ENCODE measurements at places on chromosomes 3 and 15.

DNA sequence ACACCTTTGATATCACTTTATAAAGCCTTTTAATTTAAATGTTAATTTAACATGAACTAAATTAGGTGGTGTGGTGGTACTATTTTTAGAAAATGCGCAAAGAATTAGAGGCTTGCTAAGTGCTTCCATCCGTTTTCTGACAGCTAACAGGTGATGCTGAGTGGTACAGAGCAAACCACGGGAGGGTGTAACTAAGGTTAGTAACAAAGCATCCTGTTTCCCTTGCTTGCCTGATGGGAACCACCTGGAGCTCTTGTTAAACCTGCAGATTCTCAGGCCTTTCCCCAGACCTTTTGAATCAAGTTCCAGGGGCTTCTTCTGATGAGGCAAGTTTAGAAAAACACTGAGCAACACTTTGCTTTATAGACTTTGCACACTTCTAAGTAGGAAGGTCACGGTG, 101.0 kb downstream of the ATG7 start:
- DNase-seq = no peak

- DNase-seq = no peak
Observed at GRCh38 chr3:19632099-19633074, 301.6 kb downstream of the EFHB start.

DNA sequence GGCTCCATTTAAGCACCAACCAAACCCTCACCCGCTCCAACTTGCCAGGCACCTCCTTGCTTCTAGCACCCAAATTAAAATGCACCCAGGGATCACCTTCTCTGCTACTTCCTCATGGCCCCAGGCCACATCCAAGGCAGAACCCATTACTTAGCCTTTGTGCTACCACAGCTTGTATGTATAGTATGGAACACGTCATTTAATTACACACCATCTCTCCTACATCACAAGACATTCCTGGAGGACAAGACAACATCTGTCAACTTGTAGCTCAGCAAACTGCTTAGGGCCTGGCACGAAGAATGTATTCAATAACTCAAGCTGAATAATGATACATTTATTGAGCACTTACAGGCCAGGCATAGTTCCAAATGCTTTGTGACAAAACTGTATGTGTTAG, 23.3 kb downstream of the ZDHHC3 start:
- no peak for DNase-seq

DNA sequence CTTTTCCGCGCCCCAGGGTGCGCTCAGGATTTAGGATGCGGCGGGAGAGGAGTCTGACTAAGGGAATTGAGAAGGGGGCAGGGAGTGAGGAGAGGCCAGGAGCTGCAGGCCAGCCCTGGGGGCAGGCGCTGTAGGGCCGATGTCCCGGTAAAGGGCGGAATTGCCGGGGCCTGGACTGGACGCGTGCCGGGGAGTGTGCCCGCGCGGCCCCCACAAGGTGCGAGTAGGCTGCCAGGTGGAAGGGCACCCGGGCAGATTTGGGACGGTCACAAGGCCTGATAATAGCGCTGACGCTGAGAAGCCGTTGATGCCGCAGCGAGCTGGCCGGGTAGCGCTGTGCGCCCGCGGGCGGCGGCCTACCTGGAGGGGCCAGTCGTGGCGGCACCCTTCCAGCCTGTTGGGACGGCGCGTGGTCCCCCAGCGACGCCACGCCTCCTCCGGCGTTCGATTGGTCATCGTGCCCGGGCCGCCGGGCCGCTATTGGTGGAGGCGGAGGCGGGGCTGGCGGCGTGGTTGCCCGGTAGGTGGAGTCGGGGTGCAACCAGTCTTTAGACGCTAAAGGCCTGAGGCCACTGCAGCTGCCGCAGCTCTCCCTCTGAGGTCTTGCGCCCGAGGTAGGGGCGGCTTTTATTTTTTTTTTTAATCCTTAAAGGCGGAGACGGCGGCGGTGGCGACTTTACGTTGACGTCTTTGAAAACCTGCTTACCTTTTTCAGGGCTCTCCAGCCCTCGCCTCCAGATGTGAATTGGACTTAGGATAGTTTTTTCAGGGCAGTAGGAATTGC, 903 bp downstream of the SLC25A38 start:
- DNase-seq = peak; percentile 94

DNA sequence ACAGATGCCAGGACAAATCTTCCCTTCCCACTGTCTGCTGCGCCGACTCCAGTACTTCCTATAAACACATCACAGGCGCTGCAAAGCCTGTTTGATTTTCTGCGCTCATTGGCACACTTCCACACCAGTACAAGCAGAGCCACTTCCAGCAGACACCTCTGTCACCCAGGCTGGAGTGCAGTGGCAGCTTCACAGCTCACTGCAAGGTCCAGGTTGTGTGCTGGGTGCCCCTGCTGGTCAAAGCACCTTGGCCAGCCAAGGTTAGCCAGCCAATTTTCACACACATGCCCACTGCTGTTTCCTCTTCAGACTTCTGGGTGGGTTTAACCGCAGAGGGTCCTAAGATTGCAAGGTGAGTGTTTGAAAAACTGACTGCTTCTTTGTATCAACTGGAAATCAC, 4.9 kb downstream of the CHDH start:
- no peak for DNase-seq

DNA sequence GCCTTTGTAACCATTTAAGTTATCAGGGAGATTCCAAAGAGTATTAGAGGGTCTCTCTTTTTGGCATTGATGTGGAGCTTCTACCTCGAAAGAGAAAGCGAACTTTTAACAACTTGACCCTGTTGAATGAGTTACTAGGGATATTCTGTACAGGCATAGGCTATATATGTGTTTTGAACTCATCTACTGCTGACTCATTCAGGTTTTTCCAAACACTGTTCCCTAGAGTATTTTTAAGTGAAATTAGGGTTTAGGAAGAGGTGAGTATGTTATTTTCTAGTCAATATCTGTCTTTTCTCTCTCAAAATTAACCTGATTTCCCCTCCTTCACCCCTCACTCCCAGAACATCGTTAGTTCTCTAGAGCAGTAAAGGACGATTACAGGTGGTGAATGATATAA, 228.1 kb upstream of the C2CD4B start:
- no peak for DNase-seq

DNA sequence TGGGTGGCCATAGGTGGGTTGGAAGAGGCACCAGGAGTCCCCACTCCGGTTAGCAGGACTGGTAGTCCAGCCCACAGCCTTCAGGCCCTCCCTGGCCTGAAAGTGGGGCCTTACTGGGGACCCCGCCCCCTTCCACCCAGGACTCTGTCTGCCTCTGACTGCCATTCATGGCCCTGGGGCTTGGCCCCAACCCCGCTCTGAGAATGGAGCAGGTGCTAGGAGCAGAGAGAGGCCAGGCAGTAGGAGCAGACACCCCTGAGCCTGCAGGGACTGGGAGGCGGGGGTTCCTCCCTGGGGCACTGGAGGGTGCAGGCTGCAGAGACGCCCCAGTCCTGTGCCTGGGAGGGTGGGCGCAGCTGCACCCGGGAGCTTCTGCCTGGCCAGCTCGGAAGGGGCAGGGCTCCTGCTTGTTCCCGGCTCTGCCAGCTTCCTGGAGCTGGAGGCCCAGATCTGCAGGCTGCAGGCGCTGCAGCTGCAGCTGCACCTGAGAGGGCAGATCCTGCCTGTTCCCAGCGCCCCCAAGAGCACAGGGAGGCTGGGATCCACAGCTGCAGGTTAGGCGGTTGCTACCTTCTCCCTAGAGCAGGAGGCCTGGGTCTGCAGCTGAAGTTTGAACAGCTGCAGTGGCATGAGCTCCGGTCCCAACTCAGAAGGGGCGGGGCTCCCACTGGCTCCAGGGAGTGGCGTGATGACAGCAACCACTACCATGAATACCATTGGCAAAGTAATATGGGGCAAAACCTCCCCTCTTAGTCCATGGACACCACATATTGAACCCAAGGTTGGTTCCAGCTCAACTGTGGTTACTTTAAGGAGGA, 194.7 kb downstream of the SQOR start:
- DNase-seq = no peak

DNA sequence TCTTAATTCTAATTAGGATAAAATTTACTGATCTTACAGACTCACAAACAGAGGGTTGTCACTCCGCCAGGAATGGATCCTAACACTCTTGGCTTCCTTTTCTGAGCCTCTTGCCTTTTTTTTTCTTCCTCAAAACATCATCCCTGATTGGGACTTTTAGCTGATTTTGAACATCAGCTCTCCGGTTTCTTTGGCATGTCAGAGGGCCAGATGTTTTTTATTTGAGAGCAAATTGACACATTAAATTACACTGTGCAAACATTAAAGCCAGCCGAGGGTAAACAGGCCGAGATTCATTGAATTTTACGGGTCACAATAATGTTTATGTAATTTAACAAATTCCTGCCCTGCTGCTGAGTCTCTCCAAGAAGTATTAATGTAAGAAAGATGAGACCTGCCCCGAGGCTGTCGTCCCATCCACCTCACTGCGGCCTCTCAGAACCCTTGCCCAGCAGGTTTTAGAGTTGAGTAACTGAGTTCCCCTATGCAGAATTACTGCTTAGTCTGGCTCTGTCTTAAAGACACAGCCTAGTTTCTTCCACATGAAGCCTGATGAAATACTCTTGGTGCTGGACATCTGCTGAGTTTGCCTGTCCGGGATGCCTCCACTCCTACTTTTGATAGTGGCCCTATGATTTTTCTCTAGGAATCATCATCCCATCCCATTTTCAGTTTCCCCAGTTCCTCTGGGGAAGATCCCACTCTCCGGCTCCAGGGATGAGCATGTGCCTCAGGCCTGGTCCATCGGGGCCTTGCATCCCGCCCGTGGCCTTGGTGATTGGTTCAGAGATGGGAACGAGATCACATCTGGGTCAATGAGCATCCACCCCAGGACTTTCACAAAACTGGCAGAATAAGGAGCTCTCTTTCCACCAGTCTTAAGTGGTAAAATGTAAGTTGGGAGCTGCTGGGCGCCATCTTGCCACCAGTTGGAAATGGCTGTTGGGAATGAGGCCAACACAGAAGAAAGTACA, 226.6 kb upstream of the TLE3 start:
- DNase-seq = no peak

- DNase-seq = no peak
Observed at GRCh38 chr3:177157492-177157891, 39.8 kb downstream of the TBL1XR1 start.

GRCh38 chr15:31104003-31104402, 2.5 kb upstream of the TRPM1 start:
- DNase-seq = no peak

- no peak for DNase-seq
Observed at GRCh38 chr3:59558906-59559720, 509.3 kb upstream of the CFAP20DC start.

- DNase-seq = no peak
Observed at GRCh38 chr3:55742022-55742831, 255.1 kb upstream of the WNT5A start.

DNA sequence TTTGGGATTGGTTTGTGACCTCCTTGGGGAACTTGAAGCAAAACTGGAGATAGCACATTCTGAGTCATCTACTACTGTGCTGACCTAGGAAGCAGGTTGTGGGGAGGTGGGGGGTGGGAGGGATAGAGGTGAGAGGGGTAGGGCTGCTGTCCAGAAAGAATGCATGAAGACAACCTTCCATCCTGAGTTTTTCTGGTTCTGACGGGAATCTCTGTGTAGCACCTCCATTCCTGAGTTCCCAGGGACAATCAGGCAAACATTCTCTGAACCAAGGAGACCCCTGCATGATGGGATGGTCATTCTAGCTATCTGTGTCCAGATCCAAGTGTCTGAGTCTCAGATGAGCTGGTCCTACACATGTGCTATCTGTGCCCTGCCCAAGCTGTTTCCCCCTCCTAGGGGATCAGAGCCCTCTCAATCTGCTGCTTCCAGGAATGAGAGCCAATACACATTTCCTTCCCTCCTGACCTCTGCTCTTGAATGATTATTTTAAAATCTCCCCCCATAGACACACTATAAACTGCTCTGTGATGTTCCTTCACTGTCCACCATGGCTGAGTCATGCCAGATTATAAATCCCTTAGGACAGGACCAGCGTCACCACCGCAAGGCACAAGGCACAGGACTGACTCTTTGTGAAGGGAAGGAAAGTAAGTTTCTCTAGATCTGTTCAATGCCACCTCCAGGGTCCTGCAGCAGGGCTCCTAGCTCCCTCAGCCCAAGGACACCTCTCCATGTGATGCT, 2.2 kb upstream of the CD276 start:
- DNase-seq = no peak

DNA sequence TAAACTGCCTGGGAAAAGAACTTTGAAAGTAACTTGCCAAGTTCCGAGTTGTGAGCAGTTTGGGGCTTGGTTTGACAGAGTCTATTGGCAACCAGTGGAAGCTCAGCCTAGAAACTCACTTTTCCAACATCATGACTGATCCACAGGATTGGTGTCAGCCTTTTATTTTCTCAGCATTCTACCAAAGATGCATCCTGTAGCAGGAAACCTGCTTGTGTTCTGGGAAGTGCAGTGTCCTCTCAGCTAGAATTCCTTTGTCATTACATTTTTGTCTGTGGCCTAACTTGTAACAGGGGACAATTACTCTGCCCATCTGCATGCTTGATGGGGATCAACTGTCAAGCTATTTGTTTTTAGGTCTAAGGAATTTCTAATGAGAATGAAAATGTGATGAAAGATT, 116.7 kb upstream of the LMOD3 start:
- DNase-seq = no peak

DNA sequence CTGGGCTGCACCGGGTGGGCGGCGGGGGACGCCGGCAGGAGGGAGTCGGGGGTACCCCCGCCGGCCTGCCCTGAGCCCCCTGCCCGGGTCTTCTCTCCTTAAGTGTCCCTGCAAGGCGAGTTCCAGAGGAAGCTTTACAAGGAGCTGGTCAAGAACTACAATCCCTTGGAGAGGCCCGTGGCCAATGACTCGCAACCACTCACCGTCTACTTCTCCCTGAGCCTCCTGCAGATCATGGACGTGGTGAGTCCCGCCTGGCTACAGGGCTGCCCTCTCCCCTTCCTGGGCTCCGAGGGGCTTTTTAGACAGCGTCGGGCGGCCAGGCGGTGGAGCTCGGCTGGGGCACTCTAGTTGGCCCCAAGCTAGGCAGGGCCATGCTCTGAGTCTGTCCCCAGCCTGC, 480 bp downstream of the CHRNA7 start:
- DNase-seq = no peak

- DNase-seq = no peak
Observed at GRCh38 chr3:190357468-190357867, 30.5 kb upstream of the CLDN16 start.
